ENCODE measurements at places on chromosomes 12 and 14.

GRCh38 chr12:97985834-97986233 is 523.2 kb downstream of the RMST start:
- DNase-seq = no peak

DNA sequence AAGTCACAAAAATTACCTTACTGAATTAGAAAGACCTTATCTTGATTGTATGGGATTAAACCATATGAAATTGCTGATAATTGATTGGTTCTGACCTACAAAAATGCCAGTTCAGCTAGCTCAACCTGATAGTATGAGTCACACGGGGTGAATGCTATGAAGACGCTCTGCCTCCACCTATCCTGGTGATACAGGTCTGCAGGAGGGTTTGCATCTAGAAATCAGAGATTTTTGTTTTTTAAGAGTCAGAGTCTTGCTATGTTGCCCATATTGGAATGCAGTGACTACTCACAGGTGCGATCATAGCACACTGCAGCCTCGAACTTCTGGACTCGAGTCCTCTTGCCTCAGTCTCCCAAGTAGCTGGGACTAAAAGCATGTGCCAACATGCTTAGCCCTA is 120.4 kb downstream of the HMGA2 start:
- DNase-seq = peak; percentile 63

GRCh38 chr12:30847259-30847658 is 79.3 kb upstream of the TSPAN11 start:
- peak; percentile 83 for DNase-seq

GRCh38 chr12:66978802-66979201 is 290.4 kb upstream of the CAND1 start:
- DNase-seq = no peak

- no peak for DNase-seq
Observed at GRCh38 chr12:5779401-5779800, 165.7 kb downstream of the ANO2 start.

- no peak for DNase-seq
Observed at GRCh38 chr12:64468966-64469365, 17.0 kb downstream of the TBK1 start.

DNA sequence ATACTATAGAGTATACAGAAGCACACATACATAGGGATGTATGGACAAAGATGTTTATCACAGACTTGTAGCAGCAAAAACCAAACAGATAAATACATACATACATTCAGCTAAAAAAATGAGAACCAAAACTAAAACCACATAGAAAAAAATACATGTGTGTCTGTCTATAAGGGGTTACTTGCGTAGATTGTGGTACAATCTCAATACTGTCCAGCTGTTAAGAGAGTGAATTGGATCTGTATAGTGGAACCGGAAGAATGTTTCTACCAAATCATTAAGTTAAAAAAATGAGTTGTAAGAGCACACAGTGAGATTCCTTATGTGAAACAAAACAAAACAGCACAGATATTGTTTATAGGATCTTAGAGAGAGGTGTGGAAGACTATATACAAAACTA is 44.2 kb upstream of the DCD start:
- no peak for DNase-seq

DNA sequence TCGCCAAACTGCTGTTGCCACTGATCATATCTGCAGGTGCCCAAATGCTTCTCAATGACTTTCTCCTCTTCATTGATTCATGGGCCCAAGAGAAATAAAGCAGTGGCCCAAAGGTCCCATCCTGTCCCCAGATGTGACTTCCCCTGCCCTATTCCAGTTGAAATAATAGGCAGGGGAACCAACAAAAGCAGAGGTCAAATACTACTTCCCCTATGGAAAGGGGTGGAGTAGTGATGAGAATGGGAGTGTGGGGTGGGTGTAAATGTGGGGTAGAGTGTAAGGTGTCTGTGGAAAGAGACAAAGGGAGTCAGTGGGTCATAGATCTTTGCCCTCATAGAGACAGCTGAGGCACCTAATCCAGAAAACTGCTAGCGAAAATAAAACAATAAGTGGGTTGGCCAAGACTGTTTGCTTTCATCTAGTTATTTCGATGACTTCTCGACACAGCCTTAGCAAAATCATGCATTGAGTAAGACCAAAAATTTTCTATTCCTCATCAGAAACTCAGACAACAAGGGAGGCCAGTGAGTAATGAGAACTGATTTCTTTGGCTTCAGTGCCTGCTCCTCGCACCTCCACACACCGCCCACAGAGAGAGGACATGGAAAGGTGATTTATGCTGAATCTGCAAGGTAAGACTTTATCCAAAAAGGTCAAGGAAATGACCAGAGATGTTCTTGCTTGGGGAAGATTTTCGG is 10.9 kb upstream of the IL22 start:
- DNase-seq = peak; percentile 27

DNA sequence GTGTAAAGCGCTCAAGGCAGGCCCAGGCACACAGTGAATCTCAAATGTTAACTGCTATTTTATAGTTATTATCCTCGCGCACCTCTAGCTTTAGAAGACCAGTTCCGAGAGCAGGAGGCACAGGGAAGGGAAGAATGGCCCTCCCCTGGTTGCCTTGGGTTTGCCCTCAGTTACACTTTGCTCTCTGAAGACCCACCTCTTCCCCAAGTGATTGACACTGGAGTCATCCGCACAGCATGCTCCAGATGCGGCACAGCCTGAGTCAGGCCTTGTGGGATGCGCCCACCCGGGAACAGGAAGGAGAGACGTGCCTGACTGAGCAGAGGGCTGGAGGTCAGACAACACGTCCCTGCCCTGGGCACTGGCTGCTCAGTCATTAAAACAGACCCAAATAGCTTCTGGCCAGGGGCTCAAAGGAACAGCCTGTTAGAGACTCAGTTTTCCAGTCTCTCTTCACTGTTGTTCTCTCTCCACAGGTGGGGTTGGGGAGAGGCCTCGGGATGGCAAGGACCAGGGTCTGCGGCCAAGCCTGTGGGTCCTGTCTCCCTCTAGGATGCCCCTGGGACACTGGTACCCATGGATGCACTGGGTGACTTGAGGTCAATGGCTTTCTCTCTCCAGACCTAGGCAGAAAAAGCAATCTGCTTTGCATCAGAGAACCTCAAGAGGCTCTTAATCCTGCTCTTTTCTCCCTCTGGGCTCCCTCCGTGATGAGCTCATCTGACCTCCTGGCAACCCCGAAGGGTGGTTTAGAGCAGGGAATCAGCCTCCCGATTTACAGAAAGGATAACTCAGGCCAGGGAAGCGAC is 13.6 kb upstream of the MLXIP start:
- peak; percentile 72 for DNase-seq

All from epithelial cell of esophagus (primary cell).